D341Med (cell line): ENCODE measurements at places on chromosomes 3 and 15.

GRCh38 chr3:178072391-178073305 lies 463.6 kb upstream of the KCNMB2 start:
- no peak for DNase-seq

DNA sequence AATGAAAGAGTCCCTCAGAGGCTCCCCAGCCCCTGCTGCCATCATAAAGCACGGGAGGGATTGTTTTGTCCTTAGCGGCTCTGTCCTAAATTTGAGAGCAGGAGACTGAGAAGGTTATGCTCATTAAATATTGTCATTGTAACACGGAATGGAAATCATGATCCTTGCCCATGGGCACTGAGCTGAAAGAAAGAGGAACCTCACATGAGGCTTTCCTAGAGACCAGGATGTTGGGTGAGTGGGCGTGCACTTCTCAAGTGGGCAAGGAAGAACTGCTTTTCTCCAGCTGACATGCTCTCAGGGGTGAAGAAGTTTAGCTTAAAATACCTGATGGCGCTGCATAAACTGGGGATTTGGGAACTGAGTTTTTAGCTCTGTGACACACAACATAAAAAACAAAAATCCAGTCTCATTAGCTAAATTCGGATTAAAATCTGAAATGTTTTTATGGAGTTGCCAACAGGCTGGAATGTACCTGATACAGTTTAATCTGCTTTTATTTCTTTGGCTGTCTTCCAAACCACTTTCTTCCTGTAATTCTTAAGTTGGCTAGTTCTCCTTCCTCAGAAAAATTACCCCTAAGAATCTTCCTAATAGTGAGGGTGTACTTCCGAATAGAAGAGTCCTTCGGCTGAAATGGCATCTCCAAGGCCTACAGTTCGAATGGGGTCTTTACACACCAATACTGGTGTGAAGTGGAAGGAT lies 31.7 kb downstream of the ADPGK start:
- DNase-seq, result no peak

DNA sequence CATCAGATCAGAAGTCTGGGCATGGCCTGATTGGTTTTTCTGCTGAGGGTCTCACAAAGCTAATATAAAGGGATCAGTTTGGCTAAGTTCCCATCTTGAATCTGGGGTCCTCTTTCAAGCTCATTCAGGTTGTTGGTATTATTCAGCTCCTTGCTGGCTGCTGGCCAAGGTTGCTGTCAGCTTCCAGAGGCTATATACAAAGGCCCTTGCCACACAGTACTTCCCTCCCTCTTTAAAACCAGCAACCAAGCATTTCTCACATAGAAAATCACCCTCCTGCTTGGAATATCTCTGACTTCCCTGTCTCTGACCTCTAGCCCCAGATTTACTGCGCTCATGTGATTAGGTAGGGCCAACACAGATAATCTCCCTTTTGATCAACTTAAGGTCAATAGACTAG lies 442.9 kb downstream of the ERC2 start:
- DNase-seq, result no peak

- DNase-seq, result no peak
These were observed 460.6 kb upstream of the NR2F2 start for GRCh38 chr15:95869920-95870319.

- DNase-seq, result no peak
These were observed 80.7 kb upstream of the ALDH1L1 start for GRCh38 chr3:126261037-126261436.

DNA sequence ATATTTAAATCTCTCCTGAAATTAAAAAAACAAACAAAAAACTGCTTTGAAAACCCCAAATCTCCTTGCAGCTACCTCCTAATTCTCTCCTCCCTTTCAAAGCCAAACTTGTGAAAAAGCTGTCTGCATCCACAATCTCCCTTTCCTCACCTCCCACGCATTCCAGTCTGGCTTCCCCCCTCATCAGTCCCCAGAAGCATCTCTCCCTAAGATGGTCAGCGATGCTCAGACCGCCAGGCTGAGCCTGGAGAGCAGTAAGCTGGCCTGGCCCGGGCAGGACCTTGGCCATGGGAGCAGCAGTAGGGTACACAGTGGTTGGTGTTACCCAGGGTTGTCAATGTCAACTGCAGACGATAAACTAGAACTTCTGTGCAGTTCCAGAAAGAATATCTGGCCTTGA lies 32.9 kb upstream of the BLM start:
- no peak for DNase-seq

GRCh38 chr15:63044077-63044644 lies 1.6 kb downstream of the TPM1 start:
- DNase-seq, result no peak

DNA sequence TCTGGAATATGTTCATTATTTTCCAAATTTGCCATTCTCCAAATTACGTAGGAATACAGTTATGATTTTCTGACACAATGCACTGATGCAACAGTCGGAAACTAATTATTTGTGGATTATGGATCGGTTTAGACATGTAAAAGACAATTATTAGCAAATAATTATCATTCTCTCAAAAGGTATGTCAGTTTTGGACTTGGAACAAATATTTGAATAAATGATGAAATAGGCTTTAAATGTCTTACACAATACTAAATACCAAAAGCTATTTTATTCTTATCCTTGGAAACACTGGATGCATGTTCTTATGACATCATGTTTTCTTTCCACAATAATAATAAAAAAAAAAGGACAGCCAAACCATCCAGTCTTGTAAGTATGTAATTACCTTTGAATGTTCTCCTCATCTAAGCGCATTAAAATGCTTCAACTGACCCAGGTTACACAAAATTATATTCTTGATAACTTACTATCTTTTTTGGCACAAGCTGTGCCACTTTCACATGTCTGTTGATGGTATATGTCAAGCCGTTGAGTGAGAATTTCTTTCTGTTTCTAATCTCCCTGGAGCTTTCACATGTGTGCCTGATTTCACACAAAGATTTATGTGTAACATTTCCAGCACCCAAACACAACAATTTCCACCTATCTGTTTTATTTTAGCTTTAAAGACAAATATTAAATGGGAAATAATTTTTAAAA lies 238.5 kb upstream of the ZNF385D start:
- DNase-seq, result no peak

DNA sequence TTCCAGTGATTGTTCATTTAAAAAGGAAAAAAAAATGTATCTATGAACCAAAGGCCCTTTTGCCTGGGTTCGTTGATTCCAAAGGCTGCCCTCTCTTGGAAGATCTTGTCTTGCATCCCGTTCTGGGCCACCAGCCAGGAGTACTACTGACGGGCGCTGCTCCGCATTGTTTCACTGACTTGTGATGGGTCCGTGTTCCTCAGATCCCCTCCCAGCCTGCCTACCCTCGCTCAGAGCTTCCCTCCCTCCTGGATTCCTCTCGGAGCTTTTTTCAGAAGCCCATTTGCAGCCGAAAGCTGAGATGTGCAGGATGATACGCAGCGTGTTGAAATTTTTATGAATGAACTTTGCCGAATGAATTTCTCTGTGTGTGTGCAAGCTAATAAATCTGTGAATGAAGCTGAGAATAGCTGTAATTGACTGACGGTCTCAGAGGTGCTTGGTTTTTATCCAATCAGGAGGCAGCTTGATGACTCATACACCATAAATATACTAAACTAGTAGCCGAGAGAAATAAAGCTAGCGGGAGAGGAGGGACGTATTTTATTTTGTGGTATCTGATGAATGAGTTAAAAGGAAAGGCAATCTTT lies at the start of gene SHC4:
Gene SHC4, minus strand, starts transcription at position 396 of the 590 bp plus-strand sequence. CDS start 904 bp downstream, outside the sequence.
- DNase-seq, result peak; percentile 60

GRCh38 chr3:49454458-49454857 lies 15.6 kb upstream of the DAG1 start:
- peak; percentile 50 for DNase-seq

DNA sequence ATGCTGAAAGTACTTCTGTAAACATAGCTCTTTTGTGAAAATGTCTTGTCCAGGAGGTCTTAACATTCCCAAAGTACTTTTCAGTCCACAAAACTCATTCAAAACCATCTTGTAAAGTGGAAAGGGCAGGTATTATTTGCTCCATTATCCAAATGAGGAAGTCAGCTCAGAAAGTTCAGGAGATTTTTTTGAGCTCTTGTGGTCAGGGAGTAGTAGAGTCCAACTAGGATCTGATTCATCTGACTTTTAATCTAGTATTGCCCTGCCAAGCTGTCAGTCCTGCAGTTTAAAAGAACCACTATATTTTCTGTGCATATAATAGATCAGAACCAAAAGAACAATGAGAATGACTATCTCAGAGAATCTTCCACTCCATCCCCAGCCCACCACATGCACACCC lies 83.5 kb downstream of the FOXB1 start:
- DNase-seq, result no peak

GRCh38 chr3:180267202-180267843 lies 230.6 kb upstream of the PEX5L start:
- DNase-seq, result no peak

GRCh38 chr3:188264226-188265207 lies 110.6 kb downstream of the LPP start:
- no peak for DNase-seq

- DNase-seq, result no peak
These were observed 403.4 kb upstream of the SUCLG2 start for GRCh38 chr3:68057637-68058320.

DNA sequence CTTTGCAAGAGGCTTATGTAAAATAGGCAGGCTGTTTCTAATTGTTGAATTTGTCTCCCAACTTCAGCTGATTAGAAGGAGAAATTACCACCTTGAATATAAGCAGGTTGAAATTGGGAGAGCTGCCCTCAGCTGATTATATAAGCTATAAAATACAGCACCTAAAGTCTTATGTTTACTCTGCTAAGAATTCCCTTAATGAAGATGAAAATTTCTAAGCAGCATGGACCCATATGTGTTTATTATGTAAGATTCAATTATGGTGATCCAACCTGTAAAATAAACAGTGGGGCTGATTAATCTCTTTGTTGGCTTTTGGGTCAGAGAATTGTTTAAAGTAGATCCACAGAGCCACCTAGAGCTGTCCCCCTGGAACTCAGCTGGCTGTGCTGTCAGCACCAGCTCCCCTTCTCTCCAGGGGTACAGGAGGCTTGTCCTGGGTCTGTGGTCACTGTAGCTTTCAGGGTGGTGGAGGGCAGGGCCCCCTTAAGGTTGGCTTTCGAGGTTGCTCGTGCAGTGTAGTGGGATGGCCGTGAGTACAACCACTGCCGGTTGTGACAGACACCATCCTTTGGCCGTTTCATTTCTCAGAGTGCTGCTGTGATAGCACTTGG lies 9.5 kb downstream of the SLCO3A1 start:
- no peak for DNase-seq

DNA sequence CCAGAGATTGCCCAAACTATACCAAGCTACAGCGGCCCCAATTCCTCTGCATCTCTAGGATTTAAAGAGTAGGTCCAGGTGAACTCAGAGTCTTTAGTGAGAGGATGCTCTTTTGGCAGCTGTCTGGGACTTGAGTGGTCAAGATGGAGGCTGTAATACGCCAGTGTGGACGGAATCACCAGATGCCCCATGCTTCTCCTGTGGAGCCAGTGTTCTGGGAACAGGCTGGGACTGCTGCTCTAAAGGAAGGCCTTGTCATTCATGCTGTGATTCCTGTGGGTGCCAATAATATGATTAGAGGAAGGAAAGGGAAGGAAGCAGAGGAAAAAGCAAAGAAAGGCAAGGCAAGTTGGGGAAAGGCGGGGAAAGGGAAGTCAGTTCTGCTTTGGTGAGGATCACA lies 17.4 kb upstream of the NOX5 start:
- no peak for DNase-seq

DNA sequence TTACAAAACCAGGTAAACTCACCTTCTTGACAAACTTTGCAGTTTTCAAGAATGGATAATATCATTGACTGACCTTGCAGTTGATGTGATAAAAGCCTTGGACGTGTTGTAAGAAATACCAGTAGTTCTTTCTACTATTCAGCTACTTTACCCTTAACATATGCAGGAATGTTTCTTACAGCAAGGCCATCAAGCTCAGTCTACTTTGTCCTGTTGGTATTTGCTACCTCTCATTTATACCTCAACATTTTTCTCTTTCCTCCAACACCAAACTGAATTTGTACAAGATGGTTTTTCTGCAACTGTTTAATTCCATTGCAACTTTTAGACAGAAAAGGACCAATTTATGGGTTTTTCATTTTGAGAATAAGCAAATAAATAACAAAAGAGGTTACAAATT lies 147.4 kb upstream of the BCHE start:
- DNase-seq, result no peak

GRCh38 chr15:60790641-60791040 lies 311.7 kb upstream of the ICE2 start:
- no peak for DNase-seq

- no peak for DNase-seq
These were observed 17.1 kb upstream of the DCBLD2 start for GRCh38 chr3:98918586-98918985.

- DNase-seq, result no peak
These were observed 67.9 kb downstream of the FGF7 start for GRCh38 chr15:49490966-49491365.

GRCh38 chr15:51062736-51063135 lies 32.0 kb downstream of the TNFAIP8L3 start:
- DNase-seq, result no peak

GRCh38 chr3:122533931-122534334 lies 19.2 kb upstream of the KPNA1 start:
- no peak for DNase-seq

- DNase-seq, result no peak
These were observed 5.9 kb upstream of the DCP1A start for GRCh38 chr3:53353202-53353601.

DNA sequence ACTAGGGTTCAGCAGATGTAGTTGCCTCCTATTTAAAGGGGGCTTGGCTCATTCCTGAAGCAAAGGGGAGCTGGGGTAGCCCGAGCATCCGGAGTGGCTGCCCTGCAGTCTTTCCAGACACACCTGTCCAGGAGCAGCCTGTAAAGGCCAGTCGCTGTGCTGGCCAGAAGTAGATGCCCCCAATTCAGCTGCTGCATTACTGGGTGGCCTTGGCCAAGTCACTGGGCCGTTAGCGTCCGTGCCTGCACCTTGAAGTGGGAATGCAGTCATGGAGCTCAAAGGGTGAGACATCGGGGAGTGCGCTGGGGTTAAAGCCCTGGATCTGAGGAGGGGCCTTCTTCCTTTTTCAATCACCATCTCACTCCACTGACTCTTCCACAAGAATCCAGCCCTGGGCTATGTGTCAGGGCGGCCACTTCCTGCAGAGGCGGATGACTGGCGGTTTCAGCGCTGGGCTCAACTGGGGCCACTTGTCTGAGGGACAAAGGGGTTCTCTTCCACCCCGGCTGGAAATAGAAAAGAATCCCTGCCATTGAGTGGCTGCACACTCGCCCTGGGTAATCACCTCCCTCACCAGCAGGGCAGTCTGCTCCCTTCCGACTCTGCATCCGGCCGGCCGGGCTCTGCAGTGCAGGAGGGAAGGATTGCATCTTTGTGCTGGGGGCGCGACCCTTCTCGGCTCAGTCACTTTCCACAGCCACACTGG lies 11.8 kb downstream of the ALDH1A3 start:
- DNase-seq, result no peak

DNA sequence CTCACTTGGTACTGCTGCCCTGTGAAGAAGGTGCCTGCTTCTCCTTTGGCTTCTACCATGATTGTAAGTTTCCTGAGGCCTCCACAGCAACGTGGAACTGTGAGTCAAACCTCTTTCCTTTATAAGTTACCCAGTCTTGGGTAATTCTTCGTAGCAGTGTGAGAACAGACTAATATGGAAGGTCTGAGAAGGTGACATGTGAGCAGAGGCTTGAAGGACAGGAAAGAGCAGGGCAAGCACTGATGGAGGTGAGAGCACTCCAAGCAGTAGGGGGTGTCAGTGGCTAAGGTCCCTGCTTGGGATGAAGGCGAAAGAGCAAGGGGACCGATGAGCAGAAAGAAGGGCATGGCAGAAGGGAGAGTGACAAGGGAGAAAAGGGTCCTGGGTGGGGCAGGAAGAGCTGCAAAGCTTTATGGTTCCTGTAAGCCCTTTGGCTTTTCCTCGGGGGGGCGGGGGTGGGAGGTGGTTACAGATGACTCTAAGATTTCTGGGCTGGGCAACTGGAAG lies 3.5 kb downstream of the EIF4E3 start:
- no peak for DNase-seq

- no peak for DNase-seq
These were observed 6.1 kb downstream of the MSL2 start for GRCh38 chr3:136189859-136190617.
